Activated gamma-delta T cell treated with Interleukin-2 at 50 U/mL for 16 hours (primary cell): ENCODE measurements at places on chromosomes 5 and 9.

DNA sequence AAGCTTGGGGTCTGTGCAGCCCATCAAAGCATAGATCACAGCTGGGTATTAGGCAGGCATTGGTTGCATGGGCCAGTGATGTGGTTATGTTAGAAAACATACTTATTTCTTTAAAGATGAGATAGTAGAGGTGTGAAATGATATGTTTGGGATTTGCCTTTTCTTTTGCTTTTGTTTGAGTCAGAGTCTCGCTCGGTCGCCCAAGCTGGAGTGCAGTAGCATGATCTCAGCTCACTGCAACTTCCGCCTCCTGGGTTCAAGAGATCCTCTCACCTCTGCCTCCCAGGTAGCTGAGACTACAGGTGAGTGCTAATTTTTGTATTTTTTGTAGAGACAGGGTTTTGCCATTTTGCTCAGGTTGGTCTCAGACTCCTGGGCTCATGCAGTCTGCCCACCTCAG lies 84.8 kb downstream of the PDE6A start:
- DNase-seq = no peak

DNA sequence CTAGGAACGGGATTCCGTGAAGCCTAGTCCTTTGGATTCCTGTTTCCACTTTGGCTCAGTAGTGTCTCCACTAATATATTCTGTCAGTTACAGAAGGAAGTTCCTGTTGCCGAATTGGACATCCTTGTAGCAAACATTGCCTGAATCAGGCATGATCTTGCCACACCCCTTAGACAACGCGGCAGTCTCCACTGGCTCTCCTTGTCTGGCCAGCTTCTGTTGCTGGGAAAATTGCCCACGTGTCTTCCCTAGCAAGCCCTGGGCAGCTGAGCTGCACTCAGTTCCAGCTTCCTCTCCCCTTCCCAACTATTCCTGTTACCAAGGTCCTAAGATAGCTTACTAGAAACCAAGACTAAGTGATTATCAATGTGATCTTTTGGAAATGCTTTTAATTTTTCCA lies 316.6 kb upstream of the RIOK2 start:
- no peak for DNase-seq

GRCh38 chr9:108150736-108151586 lies 661.4 kb upstream of the KLF4 start:
- DNase-seq = no peak

GRCh38 chr9:69453746-69454145 lies 128.7 kb downstream of the ENTREP1 start:
- DNase-seq = no peak

- DNase-seq = no peak
These were observed 15.3 kb downstream of the DENND1A start for GRCh38 chr9:123914517-123915196.

- DNase-seq = no peak
These were observed 219.1 kb upstream of the OTULINL start for GRCh38 chr5:14362491-14362890.

- no peak for DNase-seq
These were observed 57.3 kb downstream of the ARSB start for GRCh38 chr5:78927657-78928282.

DNA sequence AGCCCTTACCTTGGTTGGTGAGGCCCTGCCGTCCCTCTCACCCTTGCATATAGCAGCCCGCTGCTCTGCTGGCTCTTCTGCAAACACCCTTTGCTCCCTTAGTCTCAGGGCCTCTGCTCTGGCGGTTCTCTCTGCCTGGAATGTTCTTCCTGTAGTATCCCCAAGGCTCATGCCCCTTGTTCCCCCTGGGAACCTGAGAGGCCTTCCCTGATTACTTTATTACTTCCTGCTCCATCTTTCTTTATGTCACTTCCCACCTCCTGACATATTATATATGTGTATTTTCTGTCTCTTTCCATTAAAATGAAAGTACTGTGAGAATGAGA lies 73.9 kb upstream of the SPRY4 start:
- DNase-seq = no peak

DNA sequence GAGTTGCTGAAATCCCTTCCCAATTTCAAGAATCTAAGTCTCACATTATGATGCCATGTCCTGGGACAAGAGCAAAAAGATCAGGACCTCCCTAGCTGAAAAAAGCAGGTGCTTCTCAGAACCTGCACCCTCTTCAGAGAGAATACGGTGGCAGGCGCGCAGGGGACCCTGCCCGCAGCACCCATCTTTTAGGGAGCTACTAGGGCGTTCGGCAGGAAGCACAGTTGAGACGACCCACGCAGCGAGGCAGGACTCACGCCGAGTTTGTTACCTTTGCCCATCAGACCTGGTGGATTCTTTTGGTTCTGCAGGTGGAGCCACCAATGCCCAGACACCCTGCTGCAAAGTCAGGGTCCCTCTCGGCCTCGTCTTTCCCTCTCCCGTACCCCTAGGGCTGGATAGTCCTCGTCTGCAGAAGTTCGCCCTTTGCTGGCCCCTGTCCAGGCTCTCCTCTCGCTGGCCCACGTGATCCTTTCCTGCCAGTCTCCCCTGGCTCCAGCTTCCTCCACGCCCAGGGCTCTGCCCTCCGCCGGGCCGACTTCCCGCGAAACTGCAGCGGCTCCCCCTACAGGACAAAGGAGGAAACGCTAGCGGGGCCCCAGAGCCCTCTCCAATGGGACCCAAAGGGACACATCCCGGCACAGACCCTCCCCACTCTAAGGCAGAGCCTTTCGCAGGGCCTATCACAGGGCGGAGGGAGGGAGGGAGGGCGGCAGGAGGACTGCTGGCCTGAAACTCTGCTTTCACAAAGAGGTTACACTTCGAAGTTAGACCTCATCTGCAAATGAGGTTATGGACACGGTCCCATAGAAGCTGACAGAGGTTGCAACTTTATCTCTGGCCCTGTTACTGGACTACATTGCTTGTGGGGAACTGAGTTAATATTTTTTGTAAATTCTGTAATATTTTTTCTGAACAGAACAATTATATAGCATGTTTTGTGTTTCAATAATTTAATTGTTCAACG lies 28.8 kb downstream of the TMEM174 start:
- peak; percentile 63 for DNase-seq

DNA sequence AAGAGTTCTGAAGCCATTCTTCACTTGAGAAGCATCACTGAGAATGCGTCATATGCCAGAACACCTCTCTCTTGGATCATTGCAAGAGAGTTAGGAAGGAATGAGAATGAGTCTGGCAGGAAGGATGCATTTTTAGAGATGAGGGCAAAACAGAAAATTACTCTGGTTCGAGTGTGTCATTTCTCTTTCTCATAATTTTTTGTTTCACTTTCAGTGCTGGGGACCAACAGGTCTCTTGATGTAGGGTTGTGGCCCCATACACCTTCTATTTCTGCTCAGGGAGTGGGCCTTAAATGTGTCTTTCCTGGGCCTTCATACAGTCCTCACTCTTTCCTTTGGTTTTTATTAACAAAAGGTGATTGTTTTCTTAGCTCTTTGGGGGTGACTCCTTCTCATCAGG lies 302.4 kb downstream of the NR3C1 start:
- DNase-seq = no peak

GRCh38 chr5:126525630-126526245 lies 69.3 kb downstream of the ALDH7A1 start:
- no peak for DNase-seq

DNA sequence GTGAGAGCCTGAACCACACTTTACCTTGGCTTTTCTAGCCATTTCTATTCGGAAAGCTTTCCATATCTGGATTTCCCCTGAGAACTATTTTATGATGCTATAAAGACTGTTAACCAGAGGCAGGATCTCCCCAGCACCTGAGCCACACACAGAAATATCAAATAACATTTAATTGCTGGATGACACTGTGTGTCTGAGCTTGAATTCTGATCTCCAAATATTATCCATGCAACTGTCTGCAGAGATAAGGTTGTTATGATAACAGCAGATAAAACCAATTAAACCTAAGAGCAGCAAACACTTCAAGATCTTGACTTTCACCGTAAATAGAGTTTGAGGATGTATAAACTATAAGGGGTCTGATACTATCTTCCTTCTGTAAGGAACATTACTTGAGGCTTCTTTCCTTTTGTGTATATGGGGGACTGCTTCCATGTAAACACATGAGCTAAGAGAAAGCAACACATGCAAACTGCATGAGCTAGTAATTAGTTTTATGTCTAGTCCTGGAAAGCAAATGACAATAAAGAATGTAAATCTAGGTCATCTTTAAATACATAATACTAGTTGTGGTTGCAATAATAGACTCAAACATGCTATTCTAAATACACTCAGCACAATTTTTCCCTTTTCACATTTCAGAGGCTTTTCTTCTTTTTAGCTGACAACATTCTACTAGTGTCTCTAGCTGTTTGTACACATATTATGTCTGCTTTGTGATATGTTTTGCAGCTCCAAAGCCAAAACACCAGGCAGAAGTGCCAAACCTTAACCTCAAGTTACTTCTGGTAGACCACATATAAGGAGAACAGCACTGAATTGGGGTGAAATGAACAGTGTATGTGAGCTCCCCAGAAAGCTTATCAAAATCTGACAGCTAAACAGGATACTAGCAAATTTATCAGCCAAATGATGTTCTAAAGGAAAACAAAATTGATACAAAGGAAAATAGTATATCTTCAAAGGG lies 136.5 kb downstream of the EFNA5 start:
- DNase-seq = no peak

DNA sequence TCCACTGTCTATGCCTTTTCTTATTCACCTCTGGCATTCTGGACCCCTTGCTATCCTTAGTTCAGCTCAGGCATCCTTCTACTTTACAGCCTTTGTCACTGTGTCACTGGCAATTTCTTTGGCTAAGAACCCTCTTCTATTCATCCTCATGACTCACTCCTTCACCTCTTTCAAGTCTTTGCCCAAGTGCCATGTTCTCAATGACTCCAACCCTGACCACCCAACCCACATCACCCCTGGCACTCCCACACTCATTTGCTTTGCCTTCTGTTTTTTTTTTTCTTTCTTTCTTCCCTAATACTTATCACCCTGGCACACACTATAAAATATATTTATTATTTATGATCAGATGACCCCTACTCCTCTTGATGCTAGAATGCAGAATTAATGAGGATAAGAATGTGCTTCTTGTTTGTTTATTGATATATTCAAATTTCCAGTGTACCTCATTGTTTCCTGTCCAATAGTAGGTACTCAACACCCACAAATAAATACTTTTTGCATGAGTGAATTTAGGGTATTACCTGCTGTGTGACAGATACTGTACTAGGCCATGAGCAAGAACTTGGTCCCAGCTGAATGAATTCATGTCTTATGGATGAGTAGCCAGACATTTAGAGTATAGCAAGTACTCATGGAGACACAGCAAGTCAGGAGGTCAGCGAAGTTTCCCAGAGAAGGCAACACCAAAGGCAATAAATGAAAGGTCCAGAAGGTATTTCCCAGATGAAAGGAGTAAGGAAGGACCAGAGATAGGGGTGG lies 236.1 kb downstream of the PAPPA start:
- no peak for DNase-seq

DNA sequence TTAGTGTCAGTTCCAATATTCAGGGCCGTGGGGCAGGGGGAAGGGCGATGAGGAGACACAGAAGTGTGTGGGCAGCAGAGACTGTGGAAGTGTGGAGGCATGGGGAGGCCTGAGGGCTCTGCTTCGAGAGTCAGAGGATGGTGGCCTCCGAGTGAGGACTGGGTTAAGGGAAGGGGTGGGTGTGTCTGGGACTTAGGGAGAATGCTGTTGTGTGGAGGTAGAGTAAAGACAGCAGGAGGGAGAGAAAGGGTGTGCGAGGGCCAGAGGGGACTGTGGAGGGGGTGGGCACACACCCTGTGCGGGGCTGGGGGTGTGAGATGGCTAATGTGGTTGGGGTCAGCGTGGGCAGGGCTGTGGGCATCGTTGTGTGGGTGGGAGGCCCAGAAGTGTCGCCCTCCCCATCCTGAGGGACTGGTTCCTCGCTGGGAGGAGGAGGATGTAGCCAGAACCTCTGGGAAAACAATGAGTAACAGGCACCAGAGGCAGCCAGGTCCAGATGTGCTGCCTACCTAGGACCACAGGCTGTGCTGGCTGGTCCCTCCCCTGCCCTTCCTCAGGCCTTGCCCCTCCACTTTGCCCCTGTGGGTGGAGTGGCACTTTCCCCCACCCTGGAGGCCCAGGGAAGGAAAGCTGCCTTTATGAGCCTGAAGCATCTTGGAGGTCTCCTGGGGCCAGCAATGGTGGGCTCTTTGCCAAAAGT lies 4.2 kb downstream of the USP20 start:
- DNase-seq = no peak

- DNase-seq = no peak
These were observed 101.5 kb upstream of the DHFR start for GRCh38 chr5:80756292-80756691.

DNA sequence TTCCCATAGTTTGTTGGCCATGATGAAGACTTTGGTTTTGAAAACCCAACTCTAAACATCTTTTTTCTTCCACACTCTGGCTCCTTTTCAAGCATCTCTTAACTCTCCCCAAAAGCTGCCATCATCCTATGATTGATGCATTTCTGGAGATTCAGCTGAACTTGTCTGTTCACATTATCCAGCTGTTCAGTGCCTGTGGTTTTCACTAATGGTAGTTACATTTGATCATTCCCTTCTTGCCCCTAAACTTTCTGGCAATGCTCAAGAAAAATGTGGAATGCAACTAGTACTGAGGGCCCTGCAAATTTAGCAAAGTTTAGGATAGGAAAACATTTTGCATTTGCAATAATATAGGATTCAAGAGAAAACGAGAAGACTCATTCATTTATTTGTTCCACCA lies 267.5 kb downstream of the ENC1 start:
- no peak for DNase-seq

GRCh38 chr5:148937830-148938521 lies 111.6 kb downstream of the ADRB2 start:
- DNase-seq = no peak

DNA sequence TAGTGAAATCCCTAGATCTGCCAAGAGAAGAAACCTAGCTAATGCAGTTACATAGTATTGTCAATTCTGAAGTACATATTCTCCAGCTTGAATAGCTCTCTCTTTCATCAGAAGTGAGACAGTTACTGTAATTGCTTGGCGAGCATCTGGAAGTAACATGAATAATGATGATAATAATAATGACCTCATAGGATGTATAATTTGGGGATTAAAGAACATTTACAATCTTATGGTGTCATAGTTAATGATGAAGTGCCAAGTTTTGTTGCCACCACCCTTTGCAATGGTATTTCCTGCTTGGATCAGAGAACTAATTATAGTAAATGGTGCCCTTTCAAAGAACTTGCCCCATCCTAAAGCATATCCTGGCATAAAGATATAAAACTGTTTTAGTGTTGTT lies 201.4 kb downstream of the ADAMTSL1 start:
- DNase-seq = no peak

DNA sequence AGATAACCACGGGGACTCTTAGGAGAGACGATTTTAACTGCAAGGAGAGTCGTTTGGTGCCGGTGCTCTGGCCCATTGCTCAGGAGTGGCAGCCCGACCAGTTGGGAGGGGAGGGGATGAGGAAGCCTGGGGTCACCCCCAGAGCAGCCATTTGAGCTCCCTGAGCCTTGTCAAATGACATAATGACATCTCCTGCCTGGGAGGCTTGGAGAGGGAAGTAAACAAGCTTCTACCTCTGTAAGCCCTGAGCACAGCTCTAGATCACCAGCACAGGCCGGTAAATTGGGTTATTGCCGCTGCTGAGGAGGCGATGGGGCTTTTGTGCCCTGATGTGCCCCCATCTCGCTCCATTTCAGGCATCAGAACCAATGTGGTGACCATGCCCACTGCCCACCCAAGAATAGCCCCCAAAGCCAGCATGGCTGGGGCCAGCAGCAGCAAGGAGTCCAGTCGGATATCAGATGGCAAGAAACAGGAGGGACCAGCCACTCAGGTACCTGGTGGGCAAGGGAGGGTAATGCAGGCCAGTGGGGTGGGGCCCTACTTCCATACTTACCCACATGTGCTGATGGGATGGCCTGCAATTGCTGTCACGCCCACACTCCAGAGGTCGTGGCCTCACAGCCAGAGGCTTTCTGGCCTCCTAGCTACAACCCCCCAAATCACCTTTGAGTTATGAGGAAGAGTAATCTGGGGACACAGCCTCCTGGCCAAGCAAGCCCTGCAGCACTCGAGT lies 23.0 kb downstream of the CD74 start:
- DNase-seq = no peak
